GM13976 (cell line): ENCODE measurements at places on chromosomes 1 and 21.

DNA sequence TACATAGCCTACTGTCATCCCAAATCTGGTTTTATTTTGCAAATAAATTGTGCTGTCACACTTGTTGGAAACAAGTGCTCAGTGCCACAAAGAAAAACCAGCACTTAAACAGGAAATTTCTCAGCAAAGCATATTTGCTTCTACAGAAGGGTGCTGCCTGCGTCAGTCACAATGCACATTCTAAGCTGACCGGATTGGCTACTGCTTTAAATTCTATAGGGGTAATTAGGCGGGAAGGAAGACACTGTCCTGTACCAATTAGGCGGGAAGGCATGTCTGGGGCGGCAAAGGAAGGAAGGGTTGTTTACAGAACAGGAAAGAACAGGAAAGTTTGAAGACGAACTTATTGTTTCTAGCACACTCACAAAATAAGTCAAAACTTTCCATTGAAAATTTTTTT lies 2.8 kb downstream of the IFI16 start:
- no peak for DNase-seq

GRCh38 chr1:186948535-186948934 lies 119.8 kb downstream of the PLA2G4A start:
- no peak for DNase-seq

DNA sequence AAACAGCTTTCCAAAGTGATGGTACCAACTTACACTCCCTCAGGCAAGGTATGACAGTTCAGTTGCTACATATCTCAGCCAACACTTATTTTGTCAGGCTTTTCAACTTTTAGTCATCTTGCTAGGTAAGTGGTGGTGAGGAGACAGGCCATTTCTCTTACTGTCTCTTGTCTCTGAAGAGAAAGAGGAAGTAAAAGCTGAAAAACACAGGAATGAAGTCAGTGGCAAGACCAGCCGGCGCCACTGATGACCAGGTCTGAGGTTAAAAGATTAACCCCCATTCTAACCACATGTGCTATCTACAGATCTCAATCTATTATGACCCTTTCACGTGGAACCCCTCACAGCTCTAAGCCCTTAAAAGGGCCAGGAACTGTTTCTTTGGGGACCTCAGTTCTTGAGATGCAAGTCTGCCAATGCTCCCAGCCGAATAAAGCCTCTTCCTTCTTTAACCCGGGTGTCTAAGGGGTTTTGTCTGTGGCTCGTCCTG lies 4.2 kb downstream of the ADCY10 start:
- DNase-seq, result no peak

GRCh38 chr1:81571946-81572345 lies 228.8 kb upstream of the ADGRL2 start:
- no peak for DNase-seq

- DNase-seq, result no peak
Observed at GRCh38 chr1:119316870-119317416, 51.6 kb upstream of the HAO2 start.

GRCh38 chr1:245099401-245099800 lies 55.4 kb upstream of the KIF26B start:
- no peak for DNase-seq

GRCh38 chr1:94463765-94464330 lies 45.7 kb downstream of the ABCD3 start:
- DNase-seq, result peak; percentile 22

DNA sequence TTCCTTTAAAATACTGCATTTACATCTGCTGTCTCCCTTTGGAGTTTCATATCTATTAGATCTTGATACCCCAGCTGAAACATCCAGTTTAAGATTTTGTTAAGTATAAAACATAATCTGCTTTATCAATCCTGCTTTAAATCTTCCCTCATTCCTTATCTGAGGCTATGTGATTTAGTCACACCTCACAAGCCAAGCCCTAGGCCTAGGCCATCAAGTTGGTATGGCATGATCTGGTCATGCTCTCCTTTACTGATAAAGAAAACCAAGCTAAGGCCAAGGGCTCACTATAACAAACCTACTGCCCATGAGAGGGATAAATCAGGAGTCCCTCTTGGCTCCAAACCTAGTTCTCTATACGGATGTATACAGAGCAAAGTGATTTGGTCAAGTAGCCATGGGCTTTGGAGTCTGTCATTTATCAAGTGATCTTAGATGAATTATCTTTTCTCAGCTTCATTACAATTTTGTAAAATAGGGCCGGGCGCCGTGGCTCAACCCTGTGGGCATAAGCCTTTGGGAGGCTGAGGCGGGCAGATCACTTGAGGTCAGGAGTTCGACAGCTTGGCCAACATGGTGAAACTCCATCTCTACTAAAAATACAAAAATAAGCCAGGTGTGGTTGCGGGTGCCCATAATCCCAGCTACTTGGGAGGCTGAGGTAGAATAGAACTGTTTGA lies 22.8 kb downstream of the ENSA start:
- DNase-seq, result no peak

DNA sequence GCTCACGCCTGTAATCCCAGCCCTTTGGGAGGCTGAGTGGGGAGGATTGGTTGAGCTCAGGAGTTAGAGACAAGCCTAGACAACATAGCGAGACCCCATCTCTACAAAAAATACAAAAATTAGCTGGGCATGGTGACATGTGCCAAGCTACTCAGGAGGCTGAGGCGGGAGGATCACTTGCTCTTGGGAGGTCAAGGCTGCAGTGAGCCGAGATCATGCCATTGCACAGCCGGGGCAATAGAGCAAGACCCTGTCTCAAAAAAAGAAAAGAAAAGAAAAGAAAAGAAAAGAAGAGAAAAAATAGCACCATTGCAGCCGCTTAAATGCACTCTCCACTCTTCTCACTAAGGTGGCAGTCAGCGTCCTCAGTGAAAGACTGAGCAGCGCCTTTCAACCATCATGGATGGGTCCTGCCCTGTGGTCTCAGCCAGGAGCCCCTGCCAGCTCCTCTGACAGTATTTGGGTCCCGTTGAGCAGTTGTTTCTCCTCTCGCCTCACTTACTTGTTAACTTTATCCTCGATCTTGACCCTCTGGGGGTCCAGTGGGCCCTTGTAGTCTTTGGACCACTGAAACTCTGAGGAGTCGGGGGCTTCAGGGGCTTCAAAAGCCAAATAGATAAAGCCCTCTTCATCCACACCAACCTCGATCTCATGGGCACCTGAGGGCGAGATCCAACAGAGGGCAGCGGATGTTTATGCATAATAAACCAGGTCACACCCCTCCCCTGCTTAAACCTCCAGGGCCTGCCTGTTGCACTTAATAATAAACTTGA lies 36.9 kb downstream of the MYOM3 start:
- DNase-seq, result no peak
